ENCODE measurements at places on chromosomes 13 and 19. TPM values are rescaled to one million over a fixed set of nuclear protein-coding genes. Genes with fewer than 3 reads are reported as not detected.

DNA sequence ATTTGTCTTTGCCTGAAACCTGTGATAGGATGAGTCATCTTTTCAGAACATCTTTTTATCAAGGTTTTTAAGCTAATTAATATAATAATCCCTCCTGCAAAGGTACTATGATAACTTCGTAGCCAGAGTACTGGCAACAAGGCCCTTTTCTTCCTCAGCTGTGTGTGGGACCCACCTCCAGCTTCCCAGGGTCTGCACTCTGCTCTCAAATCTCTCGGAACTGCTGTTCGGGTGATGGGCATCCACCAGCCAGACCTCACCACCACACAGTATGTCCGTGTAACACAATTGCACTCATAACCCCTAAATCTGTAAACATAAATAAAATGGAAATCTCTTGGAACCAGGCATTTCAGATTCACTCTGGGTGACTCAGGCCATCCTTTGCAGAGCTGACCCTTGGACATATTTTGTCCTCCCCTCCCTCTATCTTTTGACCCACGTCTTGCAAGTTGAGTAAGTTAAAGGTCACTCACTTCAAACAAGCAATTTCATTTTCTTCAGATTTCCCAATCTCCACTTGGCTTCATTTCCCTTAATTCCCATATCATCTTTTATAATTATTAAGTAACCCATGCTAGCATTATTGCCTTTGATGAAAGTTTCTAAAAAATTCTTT is 29.5 kb downstream of the COL4A1 start:
- DNase-seq, result no peak

Gene KCNJ14
- total RNA-seq, result 0.71 TPM

Gene B3GNT8
- 6.1 TPM for total RNA-seq

DNA sequence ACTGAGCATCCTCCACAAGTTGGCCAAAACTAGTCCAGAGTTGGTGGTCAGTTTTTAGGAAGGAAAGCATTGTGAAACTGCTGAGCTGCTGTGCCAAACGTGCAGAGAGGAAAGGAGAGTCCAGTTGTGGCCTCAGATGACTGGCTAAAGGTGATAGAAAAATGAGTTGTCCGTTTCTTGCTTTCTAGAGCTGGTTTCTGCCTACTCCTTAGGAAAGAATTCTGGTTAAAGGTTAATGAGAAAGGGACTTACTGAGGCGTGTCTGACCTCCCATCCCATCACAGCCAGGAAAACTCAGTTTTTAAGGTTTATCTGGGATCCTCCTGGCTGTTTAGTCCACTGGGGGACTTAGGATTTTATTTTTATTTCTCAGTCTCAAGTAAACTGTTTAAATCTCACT is 1186.3 kb downstream of the UQCRFS1 start:
- no peak for DNase-seq

Data from sciatic nerve (tissue), 2 donors.